Activated CD4-positive, alpha-beta T cell treated with anti-CD3 and anti-CD28 coated beads for 36 hours (primary cell): ENCODE measurements at places on chromosomes 16 and 17. TPM values are rescaled to one million over a fixed set of nuclear protein-coding genes. Genes with fewer than 3 reads are reported as not detected.

ARHGAP44 gene
- 0.55 TPM for total RNA-seq

TMEM95 gene
- 0.16 TPM for total RNA-seq

MPV17L gene
- not detected for total RNA-seq

CX3CL1 gene
- not detected for total RNA-seq

- DNase-seq, result no peak
Measured at GRCh38 chr17:59694344-59694743, 12.9 kb downstream of the PTRH2 start.
